ENCODE measurements at places on chromosomes 13 and 19.

- DNase-seq: no peak
These were observed 153.6 kb downstream of the KATNAL1 start for GRCh38 chr13:30153545-30154426.

DNA sequence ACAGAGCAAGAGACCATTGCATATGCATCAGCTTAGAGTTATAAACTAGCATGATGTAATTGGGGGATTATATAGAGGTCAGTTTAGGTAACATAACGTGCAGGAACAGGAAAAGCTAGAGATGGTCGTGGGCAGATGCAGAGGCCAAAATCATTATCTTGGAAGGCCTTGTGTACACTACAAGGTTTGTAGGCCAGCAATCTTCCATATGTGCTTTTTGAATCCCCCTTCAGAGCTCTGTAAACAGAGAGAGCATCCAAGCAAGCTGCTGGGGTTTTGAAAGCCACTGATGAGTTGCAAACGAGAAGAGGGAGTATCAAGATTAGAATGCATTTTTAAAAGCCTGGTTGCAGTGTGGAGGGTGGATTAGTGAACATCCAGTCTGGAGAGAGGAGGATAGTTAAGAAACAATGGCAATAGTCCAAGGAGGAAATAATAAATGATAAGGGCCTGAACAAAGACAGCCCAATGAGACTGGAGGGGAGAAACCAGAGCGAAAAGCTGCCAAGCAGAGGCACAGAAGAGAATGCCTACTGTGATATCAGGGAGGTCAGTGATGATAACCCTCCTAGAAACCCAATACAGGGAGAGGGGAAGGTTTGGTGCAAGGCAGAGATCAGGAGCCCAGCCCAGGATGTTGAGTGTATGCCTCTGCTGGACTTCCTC is 109.6 kb downstream of the ZAR1L start:
- DNase-seq: no peak

- peak; percentile 38 for DNase-seq
These were observed 560.4 kb downstream of the GPC6 start for GRCh38 chr13:93786846-93787489.

DNA sequence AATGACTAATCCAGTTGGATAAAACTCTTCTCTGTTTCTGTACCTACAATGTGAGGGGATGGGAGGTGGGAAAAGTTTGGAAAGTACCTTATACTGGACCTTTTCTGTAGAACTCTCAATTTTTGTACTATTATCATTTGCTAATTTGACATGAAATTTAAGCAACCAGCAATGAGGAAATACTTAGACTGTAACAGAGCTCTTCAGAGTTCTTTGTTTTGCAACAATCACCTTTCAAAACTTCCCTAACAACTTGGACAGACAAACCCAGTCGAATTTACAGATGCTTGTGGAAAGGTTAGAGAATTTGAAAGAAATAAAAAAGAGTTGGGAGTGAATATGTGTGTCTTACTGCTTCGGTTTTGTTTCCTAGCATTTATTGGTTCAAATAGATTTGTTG is 16.8 kb downstream of the KBTBD7 start:
- DNase-seq: no peak

DNA sequence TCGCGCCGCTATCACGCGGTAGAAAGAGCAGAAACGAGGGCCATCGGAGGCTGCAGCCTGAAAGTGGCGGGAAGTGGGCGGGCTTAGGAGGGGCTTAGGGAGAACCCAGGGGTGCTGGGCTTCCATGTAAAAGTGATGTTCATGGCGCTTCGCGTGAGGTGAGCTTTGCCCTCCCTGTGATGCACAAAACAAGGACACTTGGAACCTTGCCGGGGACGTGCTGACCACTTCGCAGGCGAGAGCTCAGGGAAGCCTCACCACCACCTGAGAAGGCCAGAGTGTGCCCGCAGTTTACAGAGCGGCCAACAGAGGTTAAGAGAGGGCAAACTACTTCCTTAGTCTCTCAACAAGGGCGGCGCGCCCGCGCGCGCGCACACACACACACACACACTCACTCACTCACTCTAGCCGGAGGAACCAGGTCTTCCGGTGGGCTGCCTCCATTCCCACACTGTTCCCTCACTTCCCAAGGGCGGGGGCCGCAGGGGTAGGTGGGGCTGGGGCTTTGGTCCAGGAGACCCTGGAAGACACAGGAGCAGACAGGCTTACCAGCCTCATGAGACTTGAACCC is 651 bp downstream of the GAPDHS start:
- DNase-seq: no peak

GRCh38 chr19:4547303-4548237 is 7.7 kb upstream of the LRG1 start:
- no peak for DNase-seq

GRCh38 chr19:37779127-37780005 is at the start of gene ZNF573:
ZNF573 (minus strand) TSS chr19:37779586; CDS start chr19:37773729, 5,857 bp downstream.
- peak; percentile 12 for DNase-seq

- no peak for DNase-seq
These were observed 12.4 kb upstream of the SIGLEC12 start for GRCh38 chr19:51513968-51514367.

DNA sequence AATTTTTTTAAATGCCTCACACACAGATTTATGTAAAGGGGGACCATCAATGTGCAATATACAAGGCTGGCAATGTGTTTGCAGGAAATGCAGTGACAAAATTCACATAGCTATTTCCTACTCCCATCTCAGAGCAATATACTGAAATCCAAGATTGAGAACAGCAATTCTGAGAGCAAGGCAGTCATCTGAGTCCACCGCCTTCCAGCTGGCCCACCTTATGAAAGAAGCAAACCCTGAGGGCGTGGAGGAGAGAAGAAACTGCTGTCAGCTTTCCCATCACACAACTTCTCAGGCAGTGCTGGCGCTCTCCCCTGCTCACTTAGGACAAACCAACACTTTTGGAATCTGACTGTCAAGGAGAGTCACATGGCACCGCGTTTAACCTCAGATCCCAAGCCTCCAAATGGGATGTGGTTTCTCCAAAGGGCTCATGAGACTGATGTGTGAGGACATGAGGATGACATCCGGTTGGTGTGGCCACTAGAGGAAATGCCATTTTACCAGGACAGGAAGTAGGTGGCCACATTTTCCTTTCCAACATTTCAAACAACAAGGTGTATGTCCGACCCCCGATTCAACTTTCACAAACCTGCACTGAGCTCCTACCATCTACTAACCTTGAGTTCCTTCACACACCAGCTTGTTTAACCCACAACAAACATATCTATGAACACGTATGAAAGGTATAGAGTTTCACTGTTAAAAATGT is 3.7 kb upstream of the DOCK9 start:
- no peak for DNase-seq

GRCh38 chr13:57633141-57633949 is 1.8 kb downstream of the PCDH17 start:
- DNase-seq: no peak

DNA sequence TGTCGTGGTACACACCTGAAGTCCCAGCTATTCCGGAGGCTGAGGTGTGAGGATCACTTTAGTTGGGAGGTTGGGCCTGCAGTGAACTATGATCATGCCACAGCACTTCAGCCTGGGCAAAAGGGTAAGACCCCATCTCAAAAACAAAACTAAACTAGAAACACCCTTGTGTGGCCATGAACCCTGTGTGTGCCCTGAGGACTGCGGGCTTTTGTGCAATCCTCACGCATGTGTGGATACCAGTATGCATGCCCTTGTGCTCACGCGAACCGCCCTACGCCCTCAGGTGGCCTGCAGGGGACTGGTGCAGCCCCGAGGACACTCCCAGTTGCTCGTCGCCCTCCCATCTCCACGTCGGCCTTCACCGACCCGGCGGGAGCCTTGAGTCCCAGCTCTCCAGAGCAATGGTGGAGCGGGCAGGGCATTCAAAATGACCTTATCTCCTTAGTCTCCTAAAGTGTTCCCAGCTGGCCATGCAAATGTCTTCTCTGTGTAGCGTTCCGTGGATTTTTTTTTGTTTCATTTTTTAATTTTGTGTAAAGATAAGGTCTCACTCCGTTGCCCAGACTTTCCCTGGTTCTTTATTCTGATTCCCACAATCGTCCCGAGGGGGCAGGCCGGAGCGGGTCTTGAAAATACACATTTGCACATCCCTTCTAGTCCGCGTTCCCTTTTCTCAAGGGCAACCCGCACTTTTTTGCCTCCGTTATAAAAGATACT is 868 bp upstream of the EGLN2 start:
- no peak for DNase-seq

GRCh38 chr13:60220072-60220471 is 56.3 kb upstream of the DIAPH3 start:
- DNase-seq: no peak

DNA sequence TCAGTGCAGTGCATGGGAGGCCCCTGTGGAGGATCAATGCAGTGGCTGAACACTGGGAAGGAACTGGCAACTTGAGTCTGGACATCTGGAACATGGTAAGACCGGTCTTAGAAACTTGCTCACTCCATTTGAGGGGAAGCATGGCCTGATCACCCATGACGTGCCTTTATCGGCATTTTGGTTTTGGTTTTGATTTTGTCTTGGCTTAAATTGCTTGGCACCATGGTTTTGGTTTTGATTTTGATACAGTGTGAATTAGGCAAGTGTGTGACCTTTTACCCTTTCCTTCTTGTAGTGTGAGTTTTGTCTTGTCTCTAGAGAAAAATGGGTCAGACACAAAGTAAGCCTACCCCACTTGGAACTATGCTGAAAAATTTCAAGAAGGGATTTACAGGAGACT is 77.3 kb downstream of the ZNF486 start:
- DNase-seq: no peak

DNA sequence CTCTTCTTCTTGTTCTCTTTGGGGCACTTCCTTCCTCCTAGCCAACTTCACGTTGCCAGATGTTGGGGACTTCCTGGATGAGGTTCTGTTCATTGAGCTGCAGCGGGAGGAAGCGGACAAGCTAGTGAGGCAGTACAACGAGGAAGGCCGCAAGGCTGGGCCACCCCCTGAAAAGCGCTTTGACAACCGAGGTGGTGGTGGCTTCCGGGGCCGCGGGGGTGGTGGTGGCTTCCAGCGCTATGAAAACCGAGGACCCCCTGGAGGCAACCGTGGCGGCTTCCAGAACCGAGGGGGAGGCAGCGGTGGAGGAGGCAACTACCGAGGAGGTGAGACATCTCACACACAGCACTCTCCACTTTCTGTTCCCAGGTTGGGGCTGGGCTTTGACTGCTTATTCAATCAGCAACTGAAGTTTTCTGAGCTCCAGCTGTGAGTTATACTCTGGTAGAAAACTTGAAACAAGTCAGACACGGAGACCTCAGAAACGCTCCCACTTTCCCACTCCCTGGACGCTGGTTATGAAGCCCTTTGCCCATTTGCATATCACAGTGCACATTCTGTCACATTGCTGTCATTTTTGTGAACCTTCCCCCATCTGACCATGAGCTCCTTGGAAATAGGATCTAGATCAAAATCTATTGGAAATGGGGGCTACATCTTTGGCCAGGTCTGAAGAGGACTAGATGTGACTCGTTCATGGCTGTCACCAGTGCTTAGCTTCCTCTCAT is 7.2 kb upstream of the CCDC97 start:
- no peak for DNase-seq

GRCh38 chr13:90055121-90055520 is 1292.4 kb upstream of the MIR17HG start:
- no peak for DNase-seq

DNA sequence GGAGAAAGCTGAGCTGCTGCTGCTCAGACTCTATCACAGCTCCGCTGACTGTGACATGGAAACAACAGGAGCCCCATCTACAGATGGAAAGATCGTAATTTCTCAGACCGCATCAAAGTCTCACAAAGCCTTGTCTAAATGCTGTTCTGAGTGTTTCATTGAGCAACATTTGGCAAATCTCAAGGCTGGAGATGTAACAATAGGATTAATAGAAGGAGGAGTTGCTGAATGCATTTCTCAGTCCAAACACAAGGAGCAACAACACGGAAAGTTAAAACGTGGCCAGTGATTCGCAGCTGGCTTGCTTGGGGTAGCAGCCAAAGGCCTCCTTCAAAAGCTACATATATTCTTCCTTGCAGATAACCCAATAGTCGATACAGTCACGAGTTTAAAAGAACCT is 55.7 kb downstream of the MRPL57 start:
- DNase-seq: no peak

GRCh38 chr13:59643906-59644626 is 519.7 kb downstream of the DIAPH3 start:
- DNase-seq: no peak

DNA sequence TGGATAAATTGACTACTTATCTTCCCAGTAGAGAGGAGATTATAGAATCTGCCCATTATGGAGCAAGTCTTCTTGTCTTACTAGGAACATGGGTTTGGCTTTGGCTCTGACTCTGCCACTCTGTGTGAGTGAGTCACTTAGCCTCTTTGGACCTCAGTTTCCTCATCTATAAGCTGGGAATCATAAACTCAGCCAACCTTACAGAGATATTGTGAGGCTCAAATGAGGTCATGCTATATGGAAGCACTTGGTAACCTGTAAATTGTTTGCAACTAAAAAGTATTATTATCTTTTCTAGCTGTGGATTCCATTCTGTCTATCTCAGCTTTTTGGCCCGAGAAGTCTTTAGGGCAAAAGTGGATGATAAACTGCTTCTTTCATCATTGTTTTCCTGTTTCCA is 186.8 kb upstream of the TSC22D1 start:
- DNase-seq: no peak

- no peak for DNase-seq
These were observed 69.7 kb downstream of the UFM1 start for GRCh38 chr13:38419312-38419873.

DNA sequence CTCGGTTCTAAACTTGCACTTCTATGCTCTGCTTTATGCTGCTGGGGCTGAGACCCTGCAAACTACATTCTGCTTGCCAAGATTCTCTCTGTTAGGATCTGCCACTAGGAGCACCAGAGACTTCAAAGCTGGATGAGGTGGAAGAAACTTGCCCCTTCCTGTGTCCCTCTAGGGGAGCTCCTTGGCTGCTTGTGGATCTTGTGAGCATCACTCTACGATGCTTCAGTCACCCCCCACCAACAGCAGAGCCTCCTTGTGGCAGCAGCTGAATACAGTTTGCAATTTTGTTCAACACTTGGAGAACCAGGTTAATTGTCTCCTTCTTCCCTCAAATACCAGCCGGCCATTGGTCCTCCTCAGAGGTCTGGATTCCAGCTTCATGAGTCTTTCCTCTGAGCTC is 310.6 kb downstream of the FGF14 start:
- DNase-seq: no peak

GRCh38 chr19:38049105-38049649 is 142.2 kb downstream of the SIPA1L3 start:
- no peak for DNase-seq

- no peak for DNase-seq
These were observed 51.1 kb downstream of the FNDC3A start for GRCh38 chr13:49026851-49027250.

- peak; percentile 4 for DNase-seq
These were observed 2.9 kb downstream of the RXFP2 start for GRCh38 chr13:31742097-31742734.

DNA sequence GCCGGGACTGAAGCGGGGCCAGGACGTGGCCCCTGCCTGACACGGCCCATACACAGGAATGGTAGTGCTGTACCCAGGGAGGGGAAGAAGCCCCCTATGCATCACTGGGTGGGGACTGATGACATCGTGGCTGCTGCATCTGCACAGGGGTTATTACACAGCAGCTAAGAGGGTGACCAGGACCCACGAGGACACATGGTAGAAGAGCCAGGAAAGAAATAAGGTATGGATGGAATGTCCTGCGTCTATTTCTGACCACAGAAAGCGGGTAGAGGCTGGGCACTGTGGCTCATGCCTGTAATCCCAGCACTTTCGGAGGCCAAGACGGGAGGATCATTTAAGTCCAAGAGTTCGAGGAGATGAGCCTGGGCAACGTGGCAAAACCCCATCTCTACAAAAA is 24.1 kb downstream of the DCAF15 start:
- no peak for DNase-seq

Measured in NCI-H2081 treated with DMSO at 0.1 percent for 48 hours (cell line).